ENCODE measurements at places on chromosomes 6 and 20. TPM values are rescaled to one million over a fixed set of nuclear protein-coding genes. Genes with fewer than 3 reads are reported as not detected.
A peak's percentile ranks its signal among the peaks of the same experiment; 100 is the strongest.

Gene SLCO4A1
- 1.2 TPM for polyA plus RNA-seq

Gene PAX1
- polyA plus RNA-seq: 0.83 TPM

Gene KIF25
- 0.93 TPM for polyA plus RNA-seq

Gene SCUBE3
- 1.7 TPM for polyA plus RNA-seq

Gene GLP1R
- not detected for polyA plus RNA-seq

DNA sequence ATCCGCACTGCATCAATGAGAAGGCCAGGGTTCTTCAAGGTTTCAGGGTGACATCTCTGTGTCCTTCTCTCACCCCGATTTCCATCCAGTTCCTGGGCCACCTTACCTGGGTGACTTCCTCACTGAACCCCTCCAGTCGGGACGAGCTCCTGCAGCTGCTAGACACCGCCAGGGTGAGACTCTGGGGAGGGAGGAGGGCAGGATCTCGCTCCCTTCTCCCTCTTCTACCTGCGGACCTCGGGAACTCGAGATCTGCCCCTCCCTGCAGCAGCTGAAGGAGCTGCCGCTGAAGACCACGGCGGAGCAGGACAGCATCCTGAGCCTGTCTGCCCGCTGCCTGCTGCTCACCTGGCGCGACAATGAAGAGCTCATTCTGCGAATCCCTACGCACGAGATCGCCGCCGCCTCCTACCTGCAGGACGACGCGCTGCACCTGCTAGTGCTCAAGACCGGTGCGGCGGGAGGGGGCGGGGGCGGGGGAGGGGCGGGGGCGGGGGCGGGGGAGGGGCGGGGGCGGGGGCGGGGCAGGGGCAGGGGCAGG, 7.5 kb downstream of the CCM2L start:
- no peak overlapping the region for H3K4me3 ChIP-seq
- no peak overlapping the region for H3K27ac ChIP-seq
- peaks cover 38% of the 10 kb centered on the region for H3K27me3 ChIP-seq
- no peaks in the 10 kb centered on the region for H3K36me3 ChIP-seq
- H3K4me1 ChIP-seq: peaks cover 9% of the 10 kb centered on the region

DNA sequence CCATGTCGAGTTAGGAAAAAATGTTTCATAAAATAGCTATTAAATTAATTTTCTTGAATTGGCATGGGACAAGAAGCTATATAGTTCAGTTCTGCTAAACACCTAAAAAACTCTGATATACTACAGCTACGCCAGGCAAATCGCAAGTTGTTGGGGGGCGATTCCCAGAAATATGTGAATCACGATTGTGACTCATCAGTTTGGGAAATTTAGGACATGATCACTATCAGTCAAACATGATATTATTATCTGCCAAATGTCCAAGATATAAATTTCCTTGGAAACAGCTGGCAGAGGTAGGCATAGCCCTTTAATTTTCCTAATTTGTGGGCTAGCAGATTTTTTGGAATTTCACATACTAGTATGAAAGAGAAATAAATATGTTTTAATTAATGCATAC, 123.6 kb downstream of the ATXN1 start:
- H3K4me1 ChIP-seq: no peaks in the 10 kb centered on the region
- H3K27ac ChIP-seq: no peak overlapping the region
- H3K27me3 ChIP-seq: no peaks in the 10 kb centered on the region
- H3K4me3 ChIP-seq: no peak overlapping the region
- no peaks in the 10 kb centered on the region for H3K36me3 ChIP-seq
- no peak for DNase-seq

GRCh38 chr6:14109411-14109826, 8.2 kb upstream of the CD83 start:
- H3K4me3 ChIP-seq: no peak overlapping the region
- H3K4me1 ChIP-seq: peaks cover 8% of the 10 kb centered on the region
- DNase-seq: no peak
- no peaks in the 10 kb centered on the region for H3K36me3 ChIP-seq
- no peak overlapping the region for H3K27ac ChIP-seq

GRCh38 chr6:92864966-92865555, 554.3 kb downstream of the EPHA7 start:
- H3K27ac ChIP-seq: no peak overlapping the region
- DNase-seq: no peak
- no peaks in the 10 kb centered on the region for H3K27me3 ChIP-seq
- H3K4me3 ChIP-seq: no peak overlapping the region
- H3K4me1 ChIP-seq: no peaks in the 10 kb centered on the region

DNA sequence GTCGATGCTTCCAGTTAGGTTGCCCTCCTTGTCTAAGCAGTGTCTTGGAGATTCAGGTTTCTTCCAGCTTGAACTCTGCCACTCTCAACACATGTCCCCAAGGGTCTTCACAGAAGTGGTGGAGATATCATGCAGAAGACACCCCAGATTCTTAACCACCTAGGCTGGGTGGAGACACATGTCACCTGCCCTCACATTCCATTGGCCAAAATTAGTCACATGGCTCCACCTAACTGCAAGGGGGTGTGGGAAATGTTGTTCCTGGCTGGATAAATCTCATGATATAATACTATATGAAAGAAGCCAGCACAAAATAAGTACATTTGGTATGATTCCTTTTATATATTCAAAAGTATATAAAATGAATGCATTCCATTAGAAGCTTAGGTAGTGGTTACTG, 52.9 kb upstream of the SNRPB2 start:
- H3K27ac ChIP-seq: no peak overlapping the region
- no peaks in the 10 kb centered on the region for H3K36me3 ChIP-seq
- H3K4me1 ChIP-seq: peaks cover 6% of the 10 kb centered on the region
- H3K4me3 ChIP-seq: no peak overlapping the region
- no peak for DNase-seq

GRCh38 chr20:11144114-11144950, 470.5 kb upstream of the JAG1 start:
- H3K27me3 ChIP-seq: no peaks in the 10 kb centered on the region
- peak; percentile 83 for DNase-seq
- no peaks in the 10 kb centered on the region for H3K36me3 ChIP-seq
- H3K4me1 ChIP-seq: no peaks in the 10 kb centered on the region
- H3K4me3 ChIP-seq: no peak overlapping the region
- peak overlapping the region; percentile 31 for H3K27ac ChIP-seq

- peaks cover 34% of the 10 kb centered on the region for H3K27me3 ChIP-seq
- peaks cover 3% of the 10 kb centered on the region for H3K4me1 ChIP-seq
- DNase-seq: no peak
- no peak overlapping the region for H3K4me3 ChIP-seq
- H3K27ac ChIP-seq: no peak overlapping the region
Measured at GRCh38 chr20:43923322-43923721, 8.7 kb downstream of the TOX2 start.

DNA sequence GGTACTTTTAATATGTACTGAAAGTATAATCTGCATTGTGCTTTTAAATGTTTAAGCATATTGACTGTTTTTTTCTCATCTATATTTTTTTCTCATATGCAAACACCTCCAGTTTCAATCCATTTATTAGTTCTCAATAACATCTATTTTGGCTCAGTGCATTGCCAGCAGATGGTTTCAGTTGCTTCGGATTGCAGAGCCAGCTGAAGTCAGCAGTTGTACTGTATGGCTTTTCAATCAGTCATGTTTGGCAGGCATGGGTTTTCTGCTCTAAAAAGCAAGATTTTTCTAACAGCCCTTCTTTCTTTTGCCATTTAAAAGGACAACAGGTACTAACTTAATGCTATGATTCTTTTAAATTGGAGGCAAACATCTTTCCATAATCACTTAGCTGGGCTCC, 121.2 kb downstream of the CD109 start:
- H3K27me3 ChIP-seq: no peaks in the 10 kb centered on the region
- H3K4me3 ChIP-seq: no peak overlapping the region
- H3K36me3 ChIP-seq: peaks cover 4% of the 10 kb centered on the region
- no peaks in the 10 kb centered on the region for H3K4me1 ChIP-seq

GRCh38 chr6:17281100-17281496, at the start of gene RBM24:
TSS of gene RBM24 (plus strand) at chr6:17281361. CDS start at chr6:17281582, 221 bp downstream.
- DNase-seq: peak; percentile 88
- peaks cover 10% of the 10 kb centered on the region for H3K36me3 ChIP-seq
- H3K4me3 ChIP-seq: peak within 1 kb of the TSS; percentile 83
- H3K27ac ChIP-seq: peak within 1 kb of the TSS; percentile 95
- peaks cover 11% of the 10 kb centered on the region for H3K27me3 ChIP-seq

DNA sequence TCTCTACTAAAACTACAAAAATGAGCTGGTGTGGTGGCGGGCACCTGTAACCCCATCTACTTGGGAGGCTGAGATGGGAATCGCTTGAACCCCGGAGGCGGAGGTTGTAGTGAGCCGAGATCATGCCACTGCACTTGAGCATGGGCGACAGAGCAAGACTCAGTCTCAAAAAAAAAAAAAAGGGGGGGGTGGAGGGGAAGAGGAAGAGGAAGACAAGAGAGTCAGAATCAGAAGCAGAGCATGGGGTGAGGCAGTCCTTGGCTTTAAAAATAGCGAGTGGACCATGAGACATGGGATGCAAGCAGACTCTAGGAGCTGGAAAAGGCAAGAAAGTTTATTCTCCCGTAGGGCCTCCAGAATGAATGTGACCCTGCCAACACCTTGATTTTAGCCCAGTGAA, 3.9 kb upstream of the SLC9A8 start:
- H3K27me3 ChIP-seq: no peaks in the 10 kb centered on the region
- no peak overlapping the region for H3K4me3 ChIP-seq
- no peak for DNase-seq
- no peaks in the 10 kb centered on the region for H3K36me3 ChIP-seq
- H3K4me1 ChIP-seq: peaks cover 17% of the 10 kb centered on the region

- no peak overlapping the region for H3K4me3 ChIP-seq
- peak; percentile 89 for DNase-seq
- H3K36me3 ChIP-seq: no peaks in the 10 kb centered on the region
- no peaks in the 10 kb centered on the region for H3K27me3 ChIP-seq
- H3K4me1 ChIP-seq: no peaks in the 10 kb centered on the region
Measured at GRCh38 chr6:131909408-131910218, 41.6 kb downstream of the CCN2 start.

DNA sequence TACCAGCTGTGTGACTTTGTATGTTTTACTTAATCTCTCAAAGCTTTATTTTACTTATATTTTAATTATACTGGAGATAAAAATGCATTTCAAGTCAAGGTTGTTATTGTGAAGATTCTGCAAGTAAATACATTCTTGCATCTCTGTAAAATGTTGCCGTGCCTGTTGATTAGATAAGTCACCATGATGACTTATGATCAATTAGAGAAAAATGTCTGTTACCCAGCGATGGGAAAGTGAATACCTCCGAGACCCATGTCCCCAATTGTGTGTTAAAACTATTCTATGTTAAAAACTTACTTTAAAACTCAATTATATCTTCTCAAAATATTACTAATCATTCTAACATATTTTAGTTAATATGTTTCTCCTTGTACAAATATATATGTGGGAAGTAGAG, 39.9 kb downstream of the MYB start:
- no peak overlapping the region for H3K27ac ChIP-seq
- no peak for DNase-seq
- no peaks in the 10 kb centered on the region for H3K4me1 ChIP-seq
- H3K27me3 ChIP-seq: peaks cover 3% of the 10 kb centered on the region

- H3K4me3 ChIP-seq: no peak overlapping the region
- no peak overlapping the region for H3K27ac ChIP-seq
- no peak for DNase-seq
Measured at GRCh38 chr6:149284904-149285303, 32.6 kb upstream of the TAB2 start.

DNA sequence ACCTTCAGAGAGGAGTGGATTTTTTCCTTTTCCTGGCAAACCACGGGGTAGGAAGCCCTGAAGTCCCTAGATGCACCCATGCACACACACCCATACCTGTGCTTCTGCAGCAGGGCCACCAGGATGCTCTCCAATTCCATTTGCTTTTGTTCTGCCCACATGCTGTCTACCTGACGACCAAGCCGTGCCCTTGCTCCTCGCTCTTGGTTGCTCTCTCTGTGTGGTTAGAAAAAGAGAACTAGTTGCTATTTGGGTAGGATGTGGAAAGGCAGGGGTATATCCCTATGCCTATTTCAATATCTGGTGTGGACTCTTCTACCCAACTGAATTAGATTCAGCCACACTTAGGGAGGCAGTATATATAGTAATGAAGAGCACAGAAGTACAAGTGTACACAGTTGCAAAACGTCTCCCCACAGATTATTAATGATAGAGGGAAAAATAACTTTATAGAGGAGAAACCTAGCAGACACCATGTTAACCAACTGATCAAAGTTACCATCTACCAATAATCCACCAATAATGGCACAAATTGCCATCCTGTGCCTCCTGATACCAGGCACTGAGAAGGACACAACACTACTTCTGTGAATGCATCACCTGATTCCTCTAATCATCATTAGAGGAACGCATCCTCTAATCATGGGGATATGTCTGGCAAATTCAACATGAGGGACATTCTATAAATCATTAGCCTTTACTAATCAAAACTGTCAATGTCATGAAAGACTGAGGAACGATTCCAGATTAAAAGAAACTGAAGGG, 7.3 kb downstream of the GHRH start:
- H3K36me3 ChIP-seq: no peaks in the 10 kb centered on the region
- no peak overlapping the region for H3K27ac ChIP-seq
- H3K27me3 ChIP-seq: peaks cover 6% of the 10 kb centered on the region
- H3K4me1 ChIP-seq: peaks cover 6% of the 10 kb centered on the region
- H3K4me3 ChIP-seq: no peak overlapping the region

DNA sequence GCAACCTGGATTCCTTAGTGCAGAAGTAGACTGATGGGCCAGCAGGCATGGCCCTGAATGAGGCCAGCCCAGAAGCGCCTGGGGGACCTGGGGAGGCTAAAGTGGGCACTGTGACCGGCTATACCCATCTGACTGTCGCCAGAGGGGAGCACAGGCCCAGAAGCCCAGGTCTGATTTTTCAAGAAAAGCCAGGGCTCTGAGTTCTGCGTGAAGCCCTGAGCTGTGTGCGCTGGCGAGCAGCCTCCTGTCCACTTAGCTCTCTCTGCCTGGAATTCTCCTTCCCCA, 111.7 kb downstream of the SULF2 start:
- no peak overlapping the region for H3K4me3 ChIP-seq
- H3K27ac ChIP-seq: no peak overlapping the region
- DNase-seq: no peak
- H3K36me3 ChIP-seq: peaks cover 6% of the 10 kb centered on the region
- peaks cover 3% of the 10 kb centered on the region for H3K27me3 ChIP-seq

GRCh38 chr6:80282913-80283554, 176.6 kb downstream of the BCKDHB start:
- H3K27me3 ChIP-seq: no peaks in the 10 kb centered on the region
- H3K36me3 ChIP-seq: no peaks in the 10 kb centered on the region
- H3K4me3 ChIP-seq: no peak overlapping the region
- no peak overlapping the region for H3K27ac ChIP-seq
- H3K4me1 ChIP-seq: no peaks in the 10 kb centered on the region

GRCh38 chr6:24140591-24140990, 14.6 kb downstream of the NRSN1 start:
- peak overlapping the region; percentile 63 for H3K27ac ChIP-seq
- peaks cover 16% of the 10 kb centered on the region for H3K4me1 ChIP-seq
- no peaks in the 10 kb centered on the region for H3K36me3 ChIP-seq
- peaks cover 2% of the 10 kb centered on the region for H3K27me3 ChIP-seq

DNA sequence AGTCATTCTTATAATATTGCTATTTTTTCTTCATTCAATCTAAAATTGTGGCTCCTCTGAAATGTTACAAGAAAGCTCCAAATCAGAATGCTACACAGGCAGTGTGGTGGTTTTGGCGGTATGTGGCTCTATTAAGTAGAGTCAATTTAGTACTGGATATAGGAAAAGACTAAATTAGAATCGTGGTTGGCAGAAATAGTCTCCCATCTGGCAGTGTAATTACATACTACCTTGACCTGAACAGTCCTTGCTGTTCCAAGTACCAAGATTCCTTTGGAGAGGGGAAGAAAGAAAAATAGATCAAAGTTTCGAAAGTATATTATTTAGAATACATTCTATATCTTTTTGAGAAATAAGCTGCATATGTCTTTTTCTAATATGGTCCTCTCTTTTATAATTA, 78.2 kb downstream of the C6orf118 start:
- peak overlapping the region; percentile 54 for H3K27ac ChIP-seq
- no peaks in the 10 kb centered on the region for H3K36me3 ChIP-seq
- H3K27me3 ChIP-seq: no peaks in the 10 kb centered on the region
- peaks cover 16% of the 10 kb centered on the region for H3K4me1 ChIP-seq
- no peak overlapping the region for H3K4me3 ChIP-seq
- peak; percentile 70 for DNase-seq

Measured in muscle of leg (tissue), 16 donors.